ENCODE measurements at places on chromosomes 13 and 19.

GRCh38 chr19:12821761-12822160 is 12.6 kb downstream of the RTBDN start:
- no peak for DNase-seq

- DNase-seq = no peak
These were observed 212.5 kb upstream of the SOX1 start for GRCh38 chr13:111854403-111854802.

- no peak for DNase-seq
These were observed 390.5 kb upstream of the HTR2A start for GRCh38 chr13:47287291-47287751.

- no peak for DNase-seq
These were observed 1500.4 kb upstream of the MIR17HG start for GRCh38 chr13:89846926-89847585.

- no peak for DNase-seq
These were observed 1505.1 kb upstream of the SLC10A2 start for GRCh38 chr13:104571161-104571892.

- no peak for DNase-seq
These were observed at the start of gene NCCRP1 for GRCh38 chr19:39196860-39197562. Gene NCCRP1 (plus strand): TSS chr19:39196964. CDS start chr19:39196983, 19 bp downstream.

DNA sequence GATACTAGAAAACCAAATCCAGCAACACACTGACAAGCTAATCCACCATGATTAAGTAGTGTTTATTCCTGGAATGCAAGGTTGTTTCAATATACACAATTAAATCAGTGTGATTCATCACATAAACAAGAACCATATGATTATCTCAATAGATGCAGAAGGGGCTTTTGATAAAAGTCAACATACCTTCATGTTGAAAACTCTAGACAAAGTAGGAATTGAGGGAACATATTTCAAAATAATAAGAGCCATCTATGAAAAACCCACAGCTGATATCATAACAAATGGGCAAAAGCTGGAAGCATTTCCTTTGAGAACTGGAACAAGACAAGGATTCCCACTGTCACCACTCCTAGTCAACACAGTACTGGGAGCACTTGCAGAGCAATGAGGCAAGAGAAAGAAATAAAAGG is 213.6 kb upstream of the CSNK1A1L start:
- no peak for DNase-seq

DNA sequence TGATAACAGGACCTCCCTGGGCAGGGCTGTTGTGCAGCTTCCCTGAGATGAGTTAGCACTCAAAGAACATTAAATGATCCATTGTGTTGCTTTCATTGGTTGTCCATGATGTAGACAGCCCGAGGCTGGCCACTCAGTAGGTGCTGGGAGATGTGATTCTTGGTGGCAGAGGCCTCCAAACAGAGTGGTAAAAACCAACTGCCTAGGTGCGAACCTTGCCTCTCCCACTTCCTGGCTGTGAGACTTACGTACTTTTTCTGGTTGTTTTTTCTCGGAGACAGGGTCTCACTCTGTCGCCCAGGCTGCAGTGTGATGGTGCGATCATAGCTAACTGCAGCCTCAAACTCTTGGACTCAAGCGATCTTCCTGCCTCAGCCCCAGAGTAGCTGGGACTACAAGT is 6.2 kb downstream of the SARS2 start:
- no peak for DNase-seq

DNA sequence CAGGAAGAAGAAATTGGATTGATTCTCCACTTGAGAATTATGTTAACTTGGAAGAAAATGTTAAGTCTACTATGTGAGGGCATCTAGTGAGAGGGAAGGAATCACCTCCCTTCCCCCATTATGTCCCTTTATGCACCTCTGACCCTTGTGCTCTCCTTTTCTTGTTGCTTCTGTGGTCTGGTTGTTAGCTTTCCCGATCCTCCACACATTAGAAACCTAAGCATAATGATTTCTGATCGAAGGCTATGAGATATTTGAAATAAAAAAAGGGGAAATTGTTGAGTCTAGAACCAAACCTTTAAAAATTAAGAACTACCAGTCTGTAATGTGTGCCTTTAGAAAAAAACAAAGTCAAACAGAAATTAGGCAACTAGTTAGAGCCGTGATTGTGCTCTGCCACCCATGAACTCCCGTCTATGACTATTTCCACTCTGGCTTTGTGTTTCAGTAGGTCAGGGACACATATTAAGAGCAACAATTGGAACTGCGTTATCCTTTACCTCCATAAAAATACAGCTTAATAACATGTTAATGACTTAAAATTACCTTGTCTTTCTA is 463 bp upstream of the GPC6 start:
- DNase-seq = no peak

GRCh38 chr19:12783849-12784393 is 7.4 kb upstream of the JUNB start:
- DNase-seq = no peak

- DNase-seq = peak; percentile 85
These were observed 87.6 kb downstream of the ARHGEF7 start for GRCh38 chr13:111202745-111203144.

DNA sequence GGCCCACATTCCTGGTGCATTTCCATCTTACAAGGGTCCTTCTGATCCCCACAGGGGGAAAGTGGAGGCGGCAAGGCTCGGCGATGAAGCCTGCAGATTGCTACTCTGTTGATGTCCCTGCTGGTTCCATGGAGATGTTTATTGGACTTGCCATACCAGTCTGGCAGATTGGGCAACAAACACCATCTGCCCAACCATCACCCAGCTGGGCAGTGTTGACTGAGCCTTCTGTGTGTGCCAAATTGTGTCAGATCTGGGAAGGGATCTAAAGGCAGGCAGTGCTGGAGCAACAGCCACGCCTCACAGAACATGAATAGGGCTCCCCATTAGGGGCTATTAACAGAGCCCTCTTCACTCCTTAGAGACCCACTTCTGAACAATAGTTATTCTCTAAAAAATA is 35.0 kb downstream of the FLT1 start:
- no peak for DNase-seq

DNA sequence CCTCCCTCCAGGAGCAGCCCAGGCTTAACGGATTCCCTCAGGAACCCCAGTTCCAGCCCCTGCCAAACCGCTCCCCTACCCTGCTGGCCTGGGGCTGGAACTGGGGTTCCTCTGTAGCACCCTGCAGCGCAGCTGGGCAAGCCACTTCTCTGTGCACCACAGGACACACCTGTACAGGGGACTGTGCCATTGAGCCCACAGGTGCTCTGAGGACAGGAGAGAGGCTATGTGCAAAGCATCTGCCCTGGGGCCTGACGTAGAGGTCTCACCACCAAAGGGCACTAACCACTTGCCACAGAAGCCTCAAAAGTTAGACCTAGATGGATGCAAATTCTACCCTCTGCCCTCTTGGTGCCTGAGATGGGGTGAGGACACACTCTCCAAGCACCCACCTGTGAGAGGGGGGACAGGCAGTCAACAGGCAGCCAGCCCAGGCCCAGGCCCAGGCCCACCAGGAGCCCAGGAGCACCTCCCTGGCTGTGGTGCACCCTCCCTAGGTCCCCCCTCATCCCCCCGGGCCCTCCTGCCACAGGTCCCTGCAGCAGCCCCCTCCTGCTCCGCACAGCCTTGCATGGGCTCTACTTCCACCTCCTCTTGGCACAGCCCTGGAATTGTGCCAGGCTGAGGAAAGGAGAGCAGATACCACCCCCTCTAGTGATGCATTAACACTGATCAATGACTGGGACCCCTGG is 27.6 kb upstream of the SLC35E1 start:
- no peak for DNase-seq

DNA sequence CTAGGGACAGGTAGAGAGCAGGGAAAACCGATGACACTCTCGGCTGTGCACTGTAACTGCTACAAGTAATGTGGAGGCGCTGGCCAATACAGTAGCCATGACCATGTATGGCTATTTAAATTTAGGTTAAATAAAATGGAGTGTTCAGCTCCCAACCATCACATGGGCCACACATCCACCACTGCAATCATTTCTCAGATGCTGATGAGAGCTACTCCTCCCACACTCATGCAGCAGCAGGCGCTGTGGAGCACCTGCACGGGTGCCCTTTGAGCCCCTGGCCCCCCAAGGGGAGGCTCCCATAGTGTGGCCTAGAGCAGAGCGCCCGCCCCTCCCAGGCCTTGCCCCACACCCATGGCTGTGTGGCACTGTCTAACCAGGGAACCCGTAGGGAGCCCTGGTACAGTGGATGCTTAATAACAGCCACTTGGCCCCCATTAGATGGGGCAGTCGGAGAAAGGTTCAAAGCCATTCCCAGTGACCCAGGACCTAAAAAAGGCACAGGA is 6.0 kb downstream of the ACP4 start:
- DNase-seq = no peak

GRCh38 chr19:46081928-46082727 is 41.3 kb upstream of the IGFL4 start:
- peak; percentile 58 for DNase-seq

- DNase-seq = no peak
These were observed 86.5 kb downstream of the NUFIP1 start for GRCh38 chr13:44902738-44903137.

DNA sequence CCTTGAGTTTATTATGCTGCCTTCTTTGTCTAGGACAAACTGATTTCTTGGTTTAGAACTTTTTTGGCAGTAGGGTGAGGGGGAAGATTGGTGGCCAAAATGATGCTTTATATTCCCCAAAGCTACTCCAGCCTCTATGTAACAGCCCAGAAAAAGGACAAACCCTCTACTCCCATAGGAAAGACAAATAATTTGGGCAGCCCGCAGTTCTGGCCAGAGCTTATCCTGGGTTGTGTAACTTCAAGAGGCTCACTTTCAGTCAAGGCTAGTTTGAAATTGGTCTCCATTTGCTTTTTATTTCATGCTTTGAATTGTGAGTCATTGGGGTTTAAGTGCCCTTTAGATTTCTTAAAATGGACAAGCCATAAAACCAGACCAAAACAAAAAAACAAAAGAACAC is 142.3 kb downstream of the OLFM4 start:
- no peak for DNase-seq

DNA sequence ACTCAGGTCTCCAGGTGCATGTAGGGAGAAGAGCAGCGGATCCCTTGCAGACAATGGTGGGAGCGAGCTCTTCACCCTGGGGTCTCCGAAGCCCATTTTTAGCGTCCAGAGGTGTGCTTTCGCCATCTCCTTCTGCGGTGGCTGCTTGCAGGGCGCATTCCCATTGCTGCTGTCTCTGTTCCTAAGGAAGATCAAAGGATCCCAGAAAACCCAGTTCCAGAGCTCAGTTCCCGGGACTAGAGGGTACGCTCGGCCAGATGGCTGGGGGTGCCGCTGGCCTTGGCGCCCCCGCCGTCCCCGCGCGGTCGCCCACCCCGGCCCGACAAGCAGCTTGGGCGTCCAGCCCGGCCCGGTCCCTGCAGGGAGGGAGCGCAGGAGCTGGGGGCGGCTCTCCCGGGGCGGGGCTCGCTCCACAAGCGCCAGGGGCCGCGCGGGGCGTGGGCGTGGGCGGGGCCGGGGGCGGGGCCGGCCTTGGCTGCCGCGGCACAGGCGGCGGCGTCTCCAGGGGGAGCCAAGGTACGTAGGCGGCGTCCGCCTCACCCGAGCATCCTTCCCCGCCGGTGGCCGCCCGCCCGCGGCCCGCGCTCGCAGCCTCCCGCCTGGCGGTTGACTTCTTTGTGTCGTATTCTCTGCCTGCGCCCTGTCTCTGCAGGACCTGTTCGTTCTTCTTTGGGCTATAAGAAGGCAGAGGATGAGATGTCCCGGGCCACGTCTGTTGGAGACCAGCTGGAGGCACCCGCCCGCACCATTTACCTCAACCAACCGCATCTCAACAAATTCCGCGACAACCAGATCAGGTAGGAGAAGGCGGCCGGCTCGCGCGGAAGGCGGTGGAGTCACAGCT is 96.8 kb downstream of the ATP8A2 start:
- no peak for DNase-seq

- no peak for DNase-seq
These were observed 250.7 kb downstream of the KCTD12 start for GRCh38 chr13:76635232-76636230.

DNA sequence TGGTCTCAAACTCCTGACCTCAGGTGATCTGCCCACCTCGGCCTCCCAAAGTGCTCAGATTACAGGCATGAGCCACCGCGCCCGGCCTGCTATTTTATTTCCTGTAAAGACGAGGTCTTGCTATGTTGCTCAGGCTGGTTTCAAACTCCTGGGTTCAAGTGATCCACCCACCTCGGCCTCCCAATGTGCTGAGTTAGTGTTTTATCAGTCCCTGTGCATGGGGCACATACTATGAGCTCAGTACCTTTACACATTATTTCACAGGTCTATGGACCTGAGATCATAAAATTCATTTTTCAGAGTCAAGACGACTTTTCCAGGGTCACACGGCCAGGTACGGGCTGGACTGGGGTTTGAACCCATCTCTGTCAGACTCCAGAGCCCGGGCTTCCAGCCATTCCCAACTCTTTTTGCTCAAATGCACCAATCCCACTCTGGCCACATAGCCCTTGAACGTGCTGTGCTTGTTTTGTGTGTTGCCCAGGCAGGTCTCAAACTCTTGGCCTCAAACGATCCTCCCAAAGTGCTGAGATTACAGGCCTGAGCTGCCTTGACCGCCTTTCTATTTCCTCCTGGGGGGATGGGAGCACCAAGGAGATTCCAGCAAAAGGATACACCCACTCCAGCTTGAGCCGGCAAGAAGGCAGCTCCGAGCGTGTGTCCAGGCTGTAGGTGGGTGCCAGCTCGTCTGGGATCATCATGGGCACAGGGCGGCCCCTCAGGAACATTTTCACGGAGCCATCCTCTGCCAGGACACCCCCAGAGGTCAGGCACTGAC is 1.1 kb downstream of the EML2 start:
- no peak for DNase-seq

- DNase-seq = no peak
These were observed 15.7 kb upstream of the FBXL3 start for GRCh38 chr13:77042566-77043177.

DNA sequence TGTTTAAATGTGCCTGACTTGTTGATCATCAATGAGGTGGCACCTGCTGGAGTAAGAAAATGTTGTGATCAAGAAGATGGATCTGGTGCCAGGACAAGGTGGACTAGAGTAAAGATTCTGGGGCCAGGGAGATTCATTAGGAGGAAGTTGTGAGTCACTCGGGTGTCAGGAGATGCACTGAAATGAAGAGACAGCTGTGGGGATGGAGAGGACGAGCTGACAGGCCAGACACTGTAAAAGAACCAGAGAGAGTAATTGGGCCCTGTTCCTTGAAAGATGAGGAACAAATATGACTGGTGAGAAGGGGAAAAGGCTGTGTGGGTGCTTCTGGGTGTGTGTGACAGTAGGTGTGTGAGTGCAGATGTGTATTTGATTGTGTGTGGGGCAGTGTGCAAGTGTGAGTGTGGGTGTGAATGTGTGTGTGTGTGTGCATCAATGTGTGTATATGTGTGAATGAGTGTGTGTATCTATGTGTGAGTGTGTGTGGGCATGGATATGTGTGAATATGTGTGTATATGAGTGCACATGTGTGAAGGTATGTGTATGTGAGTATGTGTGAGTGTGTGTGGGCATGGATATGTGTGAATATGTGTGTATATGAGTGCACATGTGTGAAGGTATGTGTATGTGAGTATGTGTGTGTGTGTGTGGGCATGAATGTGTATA is 260.5 kb downstream of the RFC3 start:
- no peak for DNase-seq

DNA sequence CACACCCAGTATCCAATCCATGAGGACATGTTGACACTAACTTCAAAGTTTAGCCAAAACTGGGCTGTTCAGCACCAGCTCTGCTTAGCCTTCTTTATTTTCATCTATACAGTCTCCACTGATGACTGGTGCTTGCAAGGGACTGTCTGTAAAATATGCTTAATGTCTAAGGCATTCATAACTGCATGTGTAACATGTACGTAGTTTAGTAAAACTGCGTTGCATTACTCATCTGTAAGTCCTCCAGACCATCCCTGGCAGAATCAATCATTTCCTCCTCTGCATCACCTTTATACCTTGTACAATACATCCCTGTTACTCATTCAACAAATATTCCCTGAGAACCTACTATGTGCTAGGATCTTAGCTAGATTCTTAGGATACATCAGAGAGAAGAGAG is 362.1 kb downstream of the MTUS2 start:
- DNase-seq = no peak
